ENCODE measurements at places on chromosomes 5 and 9.

DNA sequence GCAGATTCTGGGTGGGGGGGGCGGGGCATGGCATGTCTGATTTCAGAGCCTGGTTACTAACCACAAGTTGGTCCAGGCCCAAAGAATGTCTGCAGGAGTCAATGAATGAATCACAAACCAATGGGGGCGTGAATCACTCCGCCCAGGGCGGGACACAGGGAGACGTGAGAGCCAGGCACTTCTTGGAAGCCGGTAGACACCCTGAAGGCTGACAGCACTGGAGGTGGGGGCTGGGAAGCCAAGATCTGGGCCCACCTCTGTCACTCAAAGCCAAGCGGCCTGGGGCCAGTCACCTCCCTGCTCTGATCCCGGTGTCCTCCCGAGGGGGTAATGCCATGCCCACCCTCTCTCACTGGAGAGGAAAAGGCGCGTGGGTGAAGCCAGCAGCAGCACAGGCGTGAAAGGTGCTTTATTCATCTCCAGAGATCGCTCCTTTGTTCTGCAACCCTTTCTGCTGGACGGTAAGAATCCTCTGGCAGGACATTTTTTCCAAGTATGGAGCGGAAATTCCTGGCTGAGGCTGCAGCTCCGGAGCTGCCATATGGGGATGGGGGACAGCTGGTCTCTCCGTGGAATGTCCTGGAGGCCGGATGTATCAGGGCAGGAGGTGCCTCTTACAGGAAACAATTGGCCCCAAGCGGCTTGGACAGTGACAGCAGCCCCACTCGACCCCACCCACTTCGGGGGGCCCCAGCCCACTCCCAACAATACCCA lies 85.0 kb downstream of the STK10 start:
- no peak for DNase-seq

- DNase-seq, result no peak
Measured at GRCh38 chr5:5103245-5103644, 36.9 kb upstream of the ADAMTS16 start.

GRCh38 chr5:75620184-75620959 lies 9.1 kb downstream of the ANKDD1B start:
- DNase-seq, result no peak

- DNase-seq, result no peak
Measured at GRCh38 chr5:110865400-110866094, 126.7 kb downstream of the SLC25A46 start.

GRCh38 chr9:19720377-19720776 lies 68.5 kb downstream of the SLC24A2 start:
- no peak for DNase-seq

DNA sequence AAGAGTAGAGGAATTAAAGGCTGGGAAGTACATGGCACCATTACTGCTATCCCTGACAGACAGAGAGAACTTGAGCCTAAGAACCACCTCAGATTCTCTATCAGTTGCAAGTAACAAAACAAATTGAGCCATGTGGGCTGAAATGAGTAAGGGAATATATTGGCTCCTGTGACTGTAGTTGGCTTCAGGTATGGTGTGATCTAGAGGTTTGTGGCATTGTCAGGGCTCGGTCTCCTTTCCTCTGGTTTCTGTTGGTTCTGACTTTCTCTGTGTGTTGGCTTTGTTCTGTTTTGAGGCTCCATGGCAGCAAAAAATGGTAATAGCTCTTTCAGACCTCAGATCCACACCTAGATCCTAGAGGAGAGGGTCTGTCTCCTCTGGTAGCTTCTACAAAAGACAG lies 5.7 kb downstream of the GALNT10 start:
- DNase-seq, result no peak

DNA sequence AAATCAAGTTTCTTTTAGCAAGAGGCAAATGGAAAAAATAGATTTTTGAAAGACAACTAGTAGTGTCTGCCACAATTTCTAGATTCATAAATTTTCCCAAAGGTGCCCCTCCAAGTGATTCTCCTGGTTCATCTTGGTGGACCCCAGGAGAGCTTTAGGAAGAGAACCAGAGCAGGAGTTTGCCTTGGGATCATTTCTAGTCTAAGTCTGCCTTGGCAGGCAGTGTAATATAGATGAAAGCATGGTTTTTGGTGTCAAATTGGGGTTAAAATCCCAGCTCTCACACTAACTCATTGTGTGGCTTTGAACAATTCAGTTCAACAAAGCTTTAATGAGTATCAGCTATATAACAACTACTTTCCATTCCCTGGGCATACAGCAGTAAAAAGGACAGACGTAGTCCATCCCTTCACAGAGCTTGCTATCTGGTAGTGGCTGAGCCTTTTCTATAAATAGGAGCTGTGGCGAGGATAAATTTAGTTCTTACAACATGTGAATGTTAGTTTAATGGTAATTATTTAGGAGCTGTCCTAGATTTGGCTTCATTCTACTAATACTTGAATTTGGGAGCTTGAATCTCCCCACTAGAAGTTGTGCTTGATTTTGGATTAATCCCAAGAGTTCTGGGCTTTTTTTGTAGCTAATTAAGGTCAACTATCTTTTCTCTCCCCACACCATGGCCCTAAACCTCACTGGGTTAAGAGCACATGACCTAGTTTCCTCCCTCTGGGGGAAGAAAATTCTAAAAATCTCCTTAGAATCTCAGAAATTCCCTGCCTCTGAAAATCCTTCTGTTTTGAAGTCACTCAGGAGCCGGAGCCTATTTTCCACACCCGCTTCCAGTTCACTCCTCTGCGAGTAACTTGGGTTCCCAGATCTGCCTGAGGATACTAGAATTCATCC lies 197.8 kb downstream of the PCSK1 start:
- no peak for DNase-seq

- no peak for DNase-seq
Measured at GRCh38 chr5:124866355-124867136, 120.1 kb upstream of the ZNF608 start.

DNA sequence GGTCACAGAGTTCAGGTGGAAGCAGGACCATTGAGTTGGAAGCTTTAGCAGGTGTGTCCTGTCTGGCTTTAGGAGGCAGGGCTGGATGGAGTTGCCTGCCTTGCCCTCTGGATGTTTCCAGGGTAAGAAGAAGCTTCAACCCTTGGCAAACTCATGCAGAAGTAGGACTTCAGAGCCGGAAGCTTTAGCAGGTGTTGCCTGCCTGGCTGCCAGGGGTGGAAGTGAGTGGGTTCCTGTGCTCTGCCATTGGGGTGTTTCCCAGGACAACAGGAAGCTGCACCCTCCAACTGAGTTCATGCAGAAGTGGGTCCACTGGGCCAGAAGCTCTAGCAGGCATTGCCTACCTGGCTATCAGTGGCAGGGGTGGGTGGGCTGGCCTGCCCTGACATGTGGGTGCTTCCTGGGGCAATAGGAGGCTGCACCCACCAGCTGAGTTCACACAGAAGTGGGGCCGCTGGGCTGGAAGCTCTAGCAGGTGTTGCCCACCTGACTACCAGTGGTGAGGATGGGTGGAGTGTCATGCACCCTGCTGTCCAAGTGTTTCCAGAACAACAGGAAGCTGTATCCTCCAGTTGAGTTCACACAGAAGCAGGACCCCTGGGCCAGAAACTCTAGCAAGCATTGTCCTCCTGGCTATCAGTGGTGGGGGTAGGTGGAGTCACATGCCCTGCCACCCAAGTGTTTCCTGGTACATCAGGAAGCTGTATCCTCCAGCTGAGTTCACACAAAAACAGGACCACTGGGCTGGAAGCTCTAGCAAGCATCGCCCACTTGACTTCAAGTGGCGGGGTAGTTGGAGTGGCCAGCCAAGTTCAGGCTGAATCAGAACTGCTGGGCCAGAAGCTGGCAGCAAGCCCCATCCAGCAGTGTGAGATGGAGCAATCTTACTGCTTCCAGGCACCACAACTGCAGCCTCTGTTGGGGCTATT lies 24.6 kb downstream of the LOX start:
- no peak for DNase-seq

GRCh38 chr9:8052991-8053390 lies 253.4 kb upstream of the DMAC1 start:
- DNase-seq, result no peak

DNA sequence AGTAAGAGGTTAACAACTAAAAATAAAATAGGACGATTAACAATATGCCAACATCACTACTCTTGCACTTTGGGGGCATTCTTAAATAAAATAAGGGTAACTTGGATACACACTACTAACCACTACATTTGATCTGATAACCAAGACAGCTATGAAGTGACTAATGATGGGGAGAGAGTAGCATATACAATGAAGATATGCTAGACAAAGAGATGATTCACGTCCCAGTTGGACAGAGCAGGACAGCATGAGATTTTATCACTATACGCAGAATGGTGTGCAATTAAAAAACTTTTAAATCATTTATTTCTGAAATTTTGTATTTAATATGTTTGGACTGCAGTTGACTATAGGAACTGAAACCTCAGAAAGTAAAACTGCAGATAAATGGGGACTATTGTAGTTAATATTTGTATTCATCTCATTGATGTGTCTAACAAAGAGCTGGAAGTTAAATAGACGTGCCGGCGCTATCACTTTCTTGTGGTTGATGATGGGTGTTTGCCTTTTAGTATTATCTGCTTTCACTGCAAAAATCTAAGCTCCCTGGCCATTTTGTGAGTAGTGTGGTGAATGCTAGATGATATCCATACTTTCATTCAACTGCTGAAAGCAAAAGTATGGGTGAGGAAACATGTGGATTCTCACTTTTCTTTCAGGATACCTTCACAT lies 18.7 kb downstream of the GIN1 start:
- no peak for DNase-seq

DNA sequence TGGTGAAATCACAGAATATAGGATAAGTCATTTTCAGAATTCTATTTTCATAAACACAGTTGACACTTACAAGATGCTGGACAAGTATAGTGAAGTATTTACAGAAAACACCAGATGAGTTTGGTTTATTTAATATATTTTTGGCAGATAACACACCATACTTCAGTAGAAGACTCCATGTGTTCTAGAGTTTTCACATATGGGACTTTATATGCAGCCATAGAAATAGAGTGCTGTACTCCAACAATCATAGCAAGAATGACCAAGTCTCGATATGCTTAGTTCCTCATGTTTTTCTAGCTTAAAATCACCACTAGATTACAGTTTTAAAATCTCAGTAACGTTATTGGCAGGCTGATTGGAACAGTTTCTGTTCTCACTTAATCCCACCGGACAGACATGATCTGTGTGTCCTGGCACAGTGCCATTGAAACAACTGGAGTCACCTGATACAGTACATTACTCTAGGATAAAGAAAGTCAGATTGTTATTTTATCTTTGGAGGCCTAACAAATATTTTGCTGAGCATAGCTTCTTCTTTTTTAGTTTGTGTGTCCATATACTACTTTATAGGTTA lies 45.8 kb upstream of the ERBIN start:
- no peak for DNase-seq

- no peak for DNase-seq
Measured at GRCh38 chr5:134003817-134004625, 754 bp downstream of the VDAC1 start.

DNA sequence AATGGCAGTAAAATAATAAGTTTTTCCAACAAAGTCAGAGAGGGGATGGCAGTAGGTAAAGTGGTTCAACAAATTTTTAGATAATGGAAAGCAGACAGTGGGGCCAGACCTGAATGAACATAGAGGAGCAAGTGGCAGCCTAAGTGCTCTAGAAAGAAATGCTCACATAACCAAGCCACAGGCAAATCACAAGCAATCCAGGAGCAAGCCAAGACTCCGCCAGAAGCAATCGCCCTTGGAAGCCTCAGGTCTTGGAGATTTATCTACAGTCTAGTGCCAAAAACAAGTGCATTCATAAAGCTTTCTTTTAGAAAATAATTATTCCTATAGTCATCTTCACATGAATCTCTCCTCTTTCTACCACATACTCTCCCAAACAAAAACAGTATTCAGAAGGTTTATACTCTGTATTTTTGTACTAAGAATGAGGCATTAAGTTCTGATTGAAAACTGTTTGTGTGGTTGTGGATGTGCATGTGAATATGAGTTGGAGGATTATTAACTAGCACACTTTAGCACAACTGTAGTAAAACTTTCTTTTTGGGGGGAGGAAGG lies 375.5 kb downstream of the CDH9 start:
- DNase-seq, result no peak

DNA sequence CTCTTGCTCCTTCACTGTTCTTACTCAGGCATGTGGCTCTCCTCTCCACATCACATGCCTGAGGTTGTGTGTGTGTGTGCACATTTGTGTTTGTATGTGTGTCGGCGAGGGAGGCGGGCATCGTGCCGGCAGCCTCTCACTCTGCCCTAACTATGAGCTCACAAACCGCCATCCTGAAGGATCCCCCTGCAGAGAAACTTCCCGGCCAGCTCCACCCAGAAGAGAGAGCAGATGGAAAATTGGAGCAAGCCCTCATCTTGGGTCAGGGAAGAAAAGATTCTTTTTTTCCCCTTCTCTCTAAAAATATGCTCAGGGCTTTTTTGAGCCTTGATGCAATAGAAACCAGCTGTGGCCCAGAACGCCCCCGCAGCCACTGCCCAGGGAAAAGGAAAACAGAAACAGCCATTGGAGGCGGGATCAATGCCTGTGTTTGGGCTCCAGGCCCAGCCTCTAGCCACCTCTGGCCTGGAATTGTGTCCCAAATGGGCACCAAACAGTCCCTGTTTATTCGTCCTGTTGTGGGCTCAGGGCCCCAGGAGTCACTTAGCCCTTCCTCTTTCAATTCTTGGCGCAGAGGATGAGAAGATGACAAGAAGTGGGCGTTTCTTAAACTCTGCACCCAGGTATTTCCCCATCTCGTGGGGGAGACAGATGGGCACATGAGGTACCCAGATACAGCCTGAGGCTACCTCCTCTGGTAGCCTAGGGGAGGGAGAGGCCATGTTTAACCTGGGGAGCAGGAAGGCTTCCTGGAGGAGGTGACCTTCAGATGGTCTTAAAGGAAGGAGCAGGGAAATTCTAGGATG lies 151.5 kb downstream of the RGS3 start:
- DNase-seq, result no peak

DNA sequence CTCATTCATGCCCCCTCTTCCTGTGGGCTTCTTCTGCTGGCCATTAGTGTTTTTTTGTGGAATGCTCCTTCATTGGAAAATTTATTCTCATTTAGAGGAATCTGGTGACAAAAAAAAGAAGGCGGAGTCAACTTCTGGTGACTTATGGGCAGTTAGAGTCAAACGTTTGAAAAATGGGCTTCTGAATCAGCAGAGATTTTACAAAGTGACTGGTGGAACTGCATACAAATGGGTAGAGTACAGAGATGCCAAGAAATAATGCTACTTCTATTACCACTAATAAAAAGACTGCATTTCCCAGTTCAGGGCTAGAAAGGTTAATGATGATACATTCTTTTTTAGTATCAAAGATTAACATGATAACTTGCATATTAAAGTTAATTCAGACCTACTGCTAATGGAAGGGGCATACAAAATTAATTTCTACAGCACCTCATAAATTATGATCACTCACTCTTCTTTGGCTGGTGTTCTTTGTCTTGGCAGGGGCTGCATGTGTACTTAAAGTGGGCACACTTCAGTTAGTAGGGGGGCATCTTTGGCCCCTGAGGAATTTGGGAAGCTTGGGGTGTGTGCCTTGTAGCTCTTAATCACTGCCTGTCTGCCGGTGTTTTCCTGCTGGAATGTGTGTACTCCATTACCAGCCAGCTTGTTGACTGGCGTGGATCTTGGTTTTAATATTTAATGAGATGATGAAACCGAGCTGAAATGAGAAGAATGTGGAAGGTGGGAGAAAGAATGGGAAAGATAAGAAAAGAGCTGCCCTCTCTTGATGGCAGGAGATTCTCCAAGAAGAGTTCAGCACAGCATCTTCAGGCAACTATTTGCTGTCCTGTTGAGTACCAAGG lies 148.9 kb downstream of the DOCK2 start:
- DNase-seq, result no peak

- DNase-seq, result no peak
Measured at GRCh38 chr5:43150748-43151147, 30.0 kb downstream of the ZNF131 start.
